ENCODE measurements at places on chromosomes 7 and 10. TPM values are rescaled to one million over a fixed set of nuclear protein-coding genes. Genes with fewer than 3 reads are reported as not detected.

DNA sequence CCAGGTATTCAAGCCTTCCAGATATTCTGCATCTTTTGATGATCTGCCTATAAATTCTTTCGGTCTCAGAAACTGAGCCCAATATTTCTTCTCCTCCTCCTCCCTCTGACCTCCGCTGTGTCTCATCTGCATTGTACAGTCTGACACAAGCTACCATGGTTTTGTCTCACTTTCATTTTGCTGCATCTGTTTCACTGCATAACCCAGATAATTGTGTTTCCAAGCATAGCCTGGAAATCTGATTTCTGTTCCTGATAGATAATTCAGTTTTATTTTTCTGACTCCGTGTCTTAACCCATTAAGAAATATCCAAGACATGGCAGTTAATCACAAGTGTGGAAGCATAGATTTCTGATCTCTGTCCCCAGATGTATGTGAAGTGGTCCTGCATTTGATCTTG lies 374.2 kb upstream of the SEMA3A start:
- no peaks in the 10 kb centered on the region for H3K27me3 ChIP-seq
- no peak overlapping the region for H3K4me3 ChIP-seq
- no peak for DNase-seq
- H3K36me3 ChIP-seq = no peaks in the 10 kb centered on the region

DNA sequence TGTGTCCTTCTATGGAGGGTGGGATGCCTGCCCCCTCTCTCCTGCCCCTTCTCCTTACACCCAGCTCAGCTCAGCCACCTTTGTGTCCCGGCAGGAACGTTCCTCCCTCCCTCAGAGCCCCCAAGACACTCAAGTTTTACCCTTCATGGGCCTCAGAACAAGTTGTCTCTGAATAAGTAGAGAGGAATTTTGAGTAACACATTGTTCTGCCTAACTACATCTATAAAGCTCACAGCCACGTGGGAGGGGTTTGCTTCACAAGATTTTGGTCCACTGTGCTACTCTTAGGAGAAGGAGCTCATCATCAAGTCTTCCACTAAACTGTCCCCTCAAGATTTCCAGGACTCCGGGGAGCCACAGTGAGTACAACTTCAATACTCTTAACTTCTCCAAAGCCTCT lies 51.6 kb upstream of the ZNF32 start:
- H3K4me3 ChIP-seq = no peak overlapping the region
- no peaks in the 10 kb centered on the region for H3K36me3 ChIP-seq
- no peak for DNase-seq

DNA sequence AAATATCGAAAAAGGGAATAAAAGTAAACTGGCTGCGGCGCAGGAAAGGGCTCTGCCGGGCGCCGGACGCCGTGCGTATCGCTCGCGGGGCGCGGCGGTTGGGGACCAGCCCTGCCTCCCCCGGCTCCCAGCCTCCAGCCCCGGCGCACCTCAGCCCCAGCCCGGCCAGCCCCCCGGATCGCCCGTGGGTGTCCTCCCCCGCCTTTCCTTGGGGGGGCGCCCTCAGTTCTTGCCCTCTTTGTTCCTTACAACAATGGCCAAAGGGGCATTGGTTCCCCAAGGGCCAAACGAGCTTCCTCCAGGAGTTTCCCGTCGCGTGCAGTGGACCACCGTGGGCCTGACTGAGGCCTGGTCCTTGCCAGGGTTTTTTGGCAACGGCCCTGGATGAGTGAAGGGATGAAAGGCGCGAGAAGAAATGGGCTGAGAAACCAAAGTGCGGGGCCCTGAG lies 1.2 kb downstream of the MACROH2A2 start:
- DNase-seq = peak; percentile 57
- no peaks in the 10 kb centered on the region for H3K36me3 ChIP-seq
- peaks cover 6% of the 10 kb centered on the region for H3K4me1 ChIP-seq
- no peaks in the 10 kb centered on the region for H3K27me3 ChIP-seq

FAM241B gene
- 1.6 TPM for total RNA-seq

DNA sequence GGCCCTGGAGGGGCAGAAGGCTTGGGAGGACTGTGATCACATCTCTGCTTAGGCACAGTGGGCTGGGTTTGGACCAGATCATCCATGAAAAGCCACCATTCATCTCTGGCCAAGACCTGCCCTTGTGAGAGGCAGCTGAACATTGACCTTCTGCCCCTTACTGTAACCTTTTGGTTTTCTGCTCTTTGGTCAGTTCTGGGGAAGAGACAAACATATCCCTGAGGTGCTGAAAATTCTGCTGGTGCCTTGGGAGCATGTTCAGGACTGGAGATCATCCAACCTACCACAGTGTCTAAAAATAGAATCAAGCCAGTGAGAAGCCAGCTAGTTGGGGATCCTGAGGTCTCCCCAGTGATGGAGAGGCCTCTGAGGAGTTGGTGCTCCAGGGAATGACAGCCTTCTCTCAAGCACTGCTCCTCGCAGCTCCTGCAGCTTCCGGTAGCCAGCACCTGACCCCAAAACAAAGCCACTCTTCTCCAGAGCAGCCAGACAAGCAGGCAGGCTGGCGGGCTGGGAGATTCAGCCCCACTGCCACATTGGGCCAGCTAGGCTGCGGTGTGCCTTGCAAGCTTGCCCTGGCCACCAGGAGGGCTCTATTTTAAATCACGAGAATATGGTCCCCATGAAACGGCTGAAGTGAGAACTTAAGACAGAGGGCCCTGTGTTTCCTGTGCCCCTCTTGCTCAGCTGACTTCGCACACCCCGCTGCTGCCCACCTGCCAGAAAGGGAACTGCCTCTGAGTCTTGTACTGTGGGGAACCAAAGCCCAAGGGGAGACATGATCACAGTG lies 37.8 kb upstream of the UBE2H start:
- H3K36me3 ChIP-seq = no peaks in the 10 kb centered on the region
- no peaks in the 10 kb centered on the region for H3K27me3 ChIP-seq
- no peak overlapping the region for H3K27ac ChIP-seq
- peaks cover 2% of the 10 kb centered on the region for H3K4me1 ChIP-seq
- H3K4me3 ChIP-seq = no peak overlapping the region
- DNase-seq = no peak

DNA sequence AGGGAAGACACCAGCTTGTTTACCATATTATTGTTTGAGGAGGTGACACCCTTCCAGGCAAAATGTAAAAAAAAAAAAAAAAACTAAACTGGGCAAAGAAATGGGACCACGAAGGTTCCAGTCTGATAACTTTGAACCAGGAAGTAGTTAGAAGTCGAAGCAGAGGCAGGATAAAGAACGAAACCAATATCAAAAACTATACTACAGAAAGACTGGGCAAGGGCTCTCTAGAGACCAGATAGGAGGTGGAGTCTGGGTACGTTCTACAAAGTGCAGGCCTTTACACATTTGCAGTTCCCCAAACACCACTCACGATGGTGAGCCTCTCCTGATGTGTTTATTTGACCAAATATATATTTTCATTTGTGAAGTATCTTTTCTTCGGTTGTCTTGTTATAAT lies 125.7 kb upstream of the CDK1 start:
- no peak overlapping the region for H3K27ac ChIP-seq
- H3K36me3 ChIP-seq = no peaks in the 10 kb centered on the region
- peaks cover 1% of the 10 kb centered on the region for H3K4me1 ChIP-seq
- DNase-seq = no peak

GRCh38 chr10:107913317-107914294 lies 749.1 kb upstream of the SORCS1 start:
- no peak for DNase-seq
- no peaks in the 10 kb centered on the region for H3K36me3 ChIP-seq
- H3K4me3 ChIP-seq = no peak overlapping the region
- peaks cover 3% of the 10 kb centered on the region for H3K4me1 ChIP-seq
- H3K27ac ChIP-seq = no peak overlapping the region
- no peaks in the 10 kb centered on the region for H3K27me3 ChIP-seq

DNA sequence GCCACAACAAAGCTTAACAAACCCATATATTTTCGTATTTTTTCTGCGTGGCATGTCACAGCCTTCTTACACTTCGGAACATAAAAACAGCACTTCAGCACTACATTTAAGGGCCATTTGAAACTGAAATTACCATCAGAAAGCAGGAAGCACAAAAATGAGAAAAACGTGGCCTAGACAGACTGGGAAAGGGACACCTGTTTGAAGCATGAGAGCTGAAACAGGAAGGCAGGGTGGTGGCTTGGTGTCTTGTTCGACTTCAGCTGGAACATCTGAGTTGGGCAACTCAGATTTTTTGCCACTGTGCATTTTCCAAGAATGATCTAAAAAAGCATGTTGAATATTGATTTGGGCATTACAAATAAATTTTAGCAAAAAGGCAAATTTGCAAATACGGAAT lies 243.2 kb downstream of the ELMO1 start:
- H3K27me3 ChIP-seq = no peaks in the 10 kb centered on the region
- H3K4me1 ChIP-seq = peaks cover 2% of the 10 kb centered on the region
- DNase-seq = no peak

- H3K27me3 ChIP-seq = no peaks in the 10 kb centered on the region
- DNase-seq = no peak
Observed at GRCh38 chr10:7111561-7111960, 299.3 kb downstream of the SFMBT2 start.

GIMAP6 gene
- 17.0 TPM for total RNA-seq

- H3K4me3 ChIP-seq = no peak overlapping the region
- no peaks in the 10 kb centered on the region for H3K27me3 ChIP-seq
- DNase-seq = no peak
- no peaks in the 10 kb centered on the region for H3K4me1 ChIP-seq
- H3K27ac ChIP-seq = no peak overlapping the region
Observed at GRCh38 chr10:119567978-119568377, 25.5 kb upstream of the RGS10 start.

- no peaks in the 10 kb centered on the region for H3K27me3 ChIP-seq
- no peaks in the 10 kb centered on the region for H3K36me3 ChIP-seq
Observed at GRCh38 chr10:42722575-42722974, 60.0 kb upstream of the BMS1 start.

DNA sequence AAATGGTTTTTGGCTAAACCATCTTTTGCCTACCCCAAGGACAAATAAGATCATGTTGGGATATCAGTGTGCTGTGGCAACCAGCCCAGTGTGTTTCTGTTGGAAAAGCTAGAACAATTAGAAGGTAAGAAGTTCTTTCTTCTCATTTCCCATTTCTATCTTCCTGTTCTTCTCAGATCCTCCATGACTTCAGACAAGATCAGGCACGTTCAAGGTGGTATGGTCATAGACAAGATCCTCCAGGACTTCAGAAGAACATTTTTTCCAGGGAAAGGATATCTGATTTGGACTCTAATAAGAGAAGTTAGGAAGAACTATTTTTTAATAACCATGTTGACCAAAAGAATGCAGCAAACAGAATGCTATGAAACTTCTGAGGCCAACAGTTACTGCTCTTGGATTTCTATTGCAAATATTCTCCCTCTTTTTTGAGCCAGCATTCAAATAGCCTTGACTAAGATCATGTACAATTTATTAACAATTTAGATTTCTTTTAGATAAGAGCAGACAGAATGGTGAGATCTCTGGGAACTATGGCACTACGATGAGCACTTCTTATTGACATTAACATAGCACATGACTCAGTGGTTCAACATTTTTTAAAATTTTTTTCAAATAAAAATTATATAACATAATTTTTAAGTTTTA lies 15.9 kb downstream of the HYCC1 start:
- H3K27ac ChIP-seq = no peak overlapping the region
- no peaks in the 10 kb centered on the region for H3K36me3 ChIP-seq
- no peak for DNase-seq
- no peaks in the 10 kb centered on the region for H3K4me1 ChIP-seq
- H3K4me3 ChIP-seq = no peak overlapping the region

GRCh38 chr7:2143981-2144595 lies 88.7 kb downstream of the MAD1L1 start:
- no peaks in the 10 kb centered on the region for H3K4me1 ChIP-seq
- H3K36me3 ChIP-seq = no peaks in the 10 kb centered on the region
- H3K4me3 ChIP-seq = no peak overlapping the region
- no peak for DNase-seq

- no peaks in the 10 kb centered on the region for H3K36me3 ChIP-seq
- peaks cover 1% of the 10 kb centered on the region for H3K4me1 ChIP-seq
- DNase-seq = no peak
- no peaks in the 10 kb centered on the region for H3K27me3 ChIP-seq
- H3K27ac ChIP-seq = no peak overlapping the region
Observed at GRCh38 chr10:21978191-21978862, 25.2 kb downstream of the DNAJC1 start.

PKD1L1 gene
- 0.32 TPM for total RNA-seq

- no peaks in the 10 kb centered on the region for H3K36me3 ChIP-seq
- no peak overlapping the region for H3K27ac ChIP-seq
- H3K4me1 ChIP-seq = no peaks in the 10 kb centered on the region
- no peak overlapping the region for H3K4me3 ChIP-seq
Observed at GRCh38 chr7:70143075-70144044, 545.1 kb downstream of the AUTS2 start.

DNA sequence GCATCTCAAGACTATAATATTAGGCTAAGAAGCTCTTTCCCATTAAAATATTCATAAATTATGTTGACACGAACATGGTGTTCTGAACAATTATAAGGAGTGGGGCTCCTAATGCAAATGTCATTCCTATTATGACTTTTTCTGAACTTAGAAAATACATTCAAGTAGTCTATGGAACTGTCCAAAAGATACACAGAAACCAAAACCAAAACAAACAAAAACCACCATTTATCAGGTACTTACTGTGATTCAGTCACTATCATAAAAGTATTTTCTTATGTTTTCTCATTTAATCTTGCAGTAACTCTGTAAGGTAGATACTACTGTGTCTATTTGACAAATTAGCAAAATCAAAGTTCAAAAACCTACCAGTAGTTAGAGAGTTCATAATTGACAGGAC lies 406.8 kb downstream of the GFRA1 start:
- H3K36me3 ChIP-seq = no peaks in the 10 kb centered on the region
- no peak for DNase-seq
- H3K4me3 ChIP-seq = no peak overlapping the region

DNA sequence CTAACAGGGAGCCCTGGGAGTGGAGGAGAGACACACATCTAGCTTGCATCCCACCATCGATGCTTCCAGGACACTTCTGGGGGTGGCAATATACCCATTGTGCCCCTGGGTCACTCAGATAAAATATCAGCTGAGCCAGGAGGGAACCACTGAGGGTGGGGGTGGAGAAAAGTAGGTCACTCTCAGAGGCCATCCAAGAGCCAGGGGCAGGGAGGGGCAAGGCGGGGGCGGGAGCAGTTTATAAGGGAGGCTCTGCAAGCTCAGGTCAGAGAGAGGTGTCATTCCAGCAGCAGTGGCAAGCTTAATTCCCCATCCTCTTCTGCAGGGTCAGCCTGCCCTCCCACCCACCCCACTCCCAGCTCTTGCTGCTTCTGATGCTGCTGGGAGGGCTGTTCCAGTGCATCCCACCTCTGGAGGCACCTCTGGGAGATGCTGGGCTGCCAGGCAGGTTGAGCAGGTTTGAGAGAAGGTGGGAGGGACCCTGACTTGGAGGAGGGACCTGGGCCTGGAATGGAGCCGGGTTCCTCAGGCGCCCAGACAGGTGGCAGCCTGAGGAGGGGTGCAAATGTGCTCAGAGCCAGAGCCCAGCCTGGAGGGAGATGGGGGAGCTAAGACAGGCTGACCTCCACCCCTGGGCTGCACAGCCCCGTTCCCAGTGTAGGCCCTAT lies 20.1 kb upstream of the TLX1 start:
- no peaks in the 10 kb centered on the region for H3K27me3 ChIP-seq
- H3K4me1 ChIP-seq = no peaks in the 10 kb centered on the region
- no peak overlapping the region for H3K27ac ChIP-seq
- DNase-seq = no peak
- H3K4me3 ChIP-seq = no peak overlapping the region

RAB19 gene
- 0.26 TPM for total RNA-seq

All from ovary (tissue), 10 donors.